ENCODE measurements at places on chromosomes 3 and 15. TPM values are rescaled to one million over a fixed set of nuclear protein-coding genes. Genes with fewer than 3 reads are reported as not detected.

MUC13 gene
- total RNA-seq = not detected

PLCL2 gene
- 11.6 TPM for total RNA-seq

SEMA3G gene
- 5.4 TPM for total RNA-seq

ZNF501 gene
- 14.7 TPM for total RNA-seq

GOLGA8T gene
- not detected for total RNA-seq

SIAH2 gene
- 25.5 TPM for total RNA-seq
